ENCODE measurements at places on chromosomes 16 and 17.

GRCh38 chr16:75227361-75228142 lies 8.8 kb downstream of the CTRB1 start:
- no peak for DNase-seq

DNA sequence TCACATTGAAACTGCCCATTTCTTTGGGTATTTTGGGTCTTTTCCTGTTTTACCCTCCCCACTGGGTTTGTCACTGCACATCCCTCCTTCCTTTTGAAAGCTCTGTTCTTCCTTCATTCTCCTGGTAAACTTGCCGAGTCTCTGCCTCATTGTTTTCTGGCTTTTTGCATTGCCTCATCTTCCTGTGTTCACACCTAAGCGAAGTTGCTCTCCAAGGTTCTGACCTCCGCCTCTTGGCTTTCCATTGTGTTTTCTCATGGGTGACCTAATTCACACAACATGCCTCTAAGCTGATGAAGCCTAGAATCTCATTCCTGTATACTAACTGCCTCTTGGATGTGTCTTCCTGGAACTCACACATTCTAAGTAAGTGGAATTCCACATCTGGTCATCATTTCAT lies 1096.1 kb upstream of the EEF2KMT start:
- DNase-seq, result no peak

GRCh38 chr17:39146273-39146672 lies 5.2 kb downstream of the PLXDC1 start:
- DNase-seq, result no peak

- no peak for DNase-seq
Observed at GRCh38 chr17:81200695-81201580, 21.8 kb downstream of the CEP131 start.

DNA sequence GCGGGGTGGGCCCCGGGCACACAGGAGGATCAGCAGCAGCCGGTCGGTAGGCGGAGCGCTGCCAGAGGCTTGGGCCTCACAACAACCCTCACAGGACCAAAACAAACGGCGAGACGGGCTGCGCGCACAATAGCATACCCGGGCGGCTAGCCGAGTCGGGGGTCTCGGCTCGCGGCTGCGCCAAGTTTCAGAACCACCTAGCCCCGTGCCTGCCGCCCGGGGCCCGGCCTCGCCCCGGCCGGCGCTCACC lies 732 bp downstream of the ULK2 start:
- DNase-seq, result peak; percentile 34

DNA sequence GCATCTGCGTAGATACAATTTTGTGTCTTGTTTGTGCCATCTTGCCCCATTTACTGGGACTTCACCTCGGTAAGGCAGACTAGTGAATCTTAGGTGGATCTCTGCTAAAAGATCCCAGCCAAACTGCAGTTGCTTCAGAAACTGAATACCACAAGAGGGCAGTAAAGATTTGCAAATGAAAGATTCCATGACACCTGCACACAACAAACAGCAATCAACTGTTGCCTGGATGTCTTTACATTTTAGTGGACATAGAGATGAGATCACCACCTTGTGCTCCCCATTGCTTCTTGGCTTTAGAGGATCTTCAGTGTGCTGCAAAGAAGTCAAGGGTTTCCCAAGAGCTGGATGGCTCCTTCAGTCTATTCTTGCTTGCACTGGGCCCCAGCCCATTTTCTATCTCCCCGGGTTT lies 119.2 kb upstream of the CACNG5 start:
- DNase-seq, result no peak

DNA sequence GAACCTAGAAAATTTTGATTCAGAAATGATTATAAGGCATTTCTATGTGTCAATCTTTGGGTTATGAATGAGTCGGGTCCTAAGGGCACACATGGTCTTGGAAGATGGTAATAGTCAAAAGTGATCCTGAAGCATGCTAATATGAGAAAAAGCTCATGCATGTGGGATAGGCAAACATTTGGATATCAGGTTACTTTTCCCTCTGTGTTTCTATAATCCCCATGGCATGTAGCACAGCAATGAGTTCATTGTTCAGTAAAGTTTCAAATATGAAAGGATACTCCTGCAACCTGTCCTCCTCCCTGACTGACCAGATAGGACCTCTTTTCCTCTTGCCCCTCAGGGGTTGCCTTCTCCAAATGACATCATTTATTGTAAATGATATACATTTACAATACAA lies 249.9 kb upstream of the MON1B start:
- no peak for DNase-seq

DNA sequence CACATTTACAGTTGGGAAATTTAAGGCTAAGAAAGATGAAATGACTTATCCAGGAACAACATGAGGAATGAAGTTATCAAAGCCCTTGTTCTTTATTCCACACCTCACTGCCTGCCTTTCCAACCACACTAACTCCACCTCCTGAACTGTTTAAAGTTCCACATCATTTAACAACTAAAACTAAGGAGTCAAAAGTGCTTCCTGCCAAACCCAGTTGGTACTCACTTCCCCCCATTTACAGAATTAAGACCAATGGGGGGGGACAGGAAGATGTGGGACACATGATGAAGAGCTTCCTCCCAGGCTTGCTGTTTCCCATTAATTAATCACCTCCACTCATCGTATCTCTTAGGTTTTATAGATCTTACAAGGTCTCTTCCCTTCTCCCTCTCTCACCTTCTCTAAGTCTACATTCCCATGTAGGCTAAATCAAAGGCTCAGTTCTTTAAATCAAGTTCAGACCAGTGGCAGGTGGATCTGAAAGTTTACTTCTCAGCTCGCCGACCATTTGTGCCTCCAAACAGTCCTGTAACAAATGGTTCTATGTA lies 19.2 kb upstream of the TMEM101 start:
- DNase-seq, result no peak

DNA sequence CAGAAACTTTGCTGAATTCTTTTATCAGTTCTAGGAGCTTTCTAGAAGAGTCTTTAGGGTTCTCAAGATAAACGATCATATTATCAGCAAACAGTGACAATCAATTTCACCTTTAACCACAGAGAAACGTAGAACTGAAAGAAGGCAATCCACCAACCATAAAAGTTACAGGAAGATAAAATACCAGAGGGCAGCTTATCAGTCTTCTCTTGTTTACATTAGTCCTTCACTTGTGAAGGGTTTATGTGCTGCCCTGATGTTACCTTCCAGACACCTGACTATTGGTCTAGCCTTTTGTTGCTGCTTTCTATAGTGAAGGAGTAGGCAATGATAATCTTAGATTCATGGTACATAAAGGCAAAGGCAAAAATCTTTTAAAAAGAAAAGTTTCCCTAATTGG lies 73.2 kb upstream of the EFCAB3 start:
- no peak for DNase-seq

DNA sequence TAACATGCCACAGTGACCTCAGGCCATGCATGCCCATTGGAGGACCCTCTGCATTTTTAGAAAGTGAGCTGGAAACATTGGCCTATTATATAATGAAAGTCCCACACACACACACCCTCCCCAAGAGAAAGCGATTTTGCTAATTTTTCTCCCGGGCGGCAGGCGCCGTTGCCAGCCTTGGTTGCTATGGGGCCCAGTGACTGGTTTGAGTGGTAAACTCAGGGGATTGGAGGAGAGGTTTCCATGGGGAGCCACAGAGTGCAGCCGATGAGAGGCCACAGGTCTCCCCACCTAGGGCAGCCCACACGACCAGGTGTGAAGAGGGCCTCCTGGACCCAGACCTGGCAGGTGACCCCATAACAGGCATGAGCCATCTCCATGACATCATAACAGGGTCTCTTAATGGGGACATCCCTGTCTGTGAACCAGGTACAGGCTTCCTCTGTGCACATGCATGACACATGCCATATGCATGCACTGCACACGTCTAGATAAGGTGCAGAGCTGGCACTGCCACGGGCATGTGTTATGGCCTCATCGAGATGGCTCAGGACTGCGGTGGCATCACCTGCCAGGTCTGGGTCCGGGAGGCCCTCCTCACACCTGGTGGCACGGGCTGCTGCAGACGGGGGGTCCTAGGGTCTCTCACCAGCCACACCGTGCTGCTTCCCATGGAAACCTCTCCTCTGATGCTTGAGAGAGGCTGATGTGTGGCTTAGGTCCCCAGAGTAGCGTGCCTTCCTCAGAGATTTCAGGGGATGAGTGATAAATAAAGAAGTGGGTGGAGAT lies 144.1 kb downstream of the RBFOX3 start:
- DNase-seq, result no peak

DNA sequence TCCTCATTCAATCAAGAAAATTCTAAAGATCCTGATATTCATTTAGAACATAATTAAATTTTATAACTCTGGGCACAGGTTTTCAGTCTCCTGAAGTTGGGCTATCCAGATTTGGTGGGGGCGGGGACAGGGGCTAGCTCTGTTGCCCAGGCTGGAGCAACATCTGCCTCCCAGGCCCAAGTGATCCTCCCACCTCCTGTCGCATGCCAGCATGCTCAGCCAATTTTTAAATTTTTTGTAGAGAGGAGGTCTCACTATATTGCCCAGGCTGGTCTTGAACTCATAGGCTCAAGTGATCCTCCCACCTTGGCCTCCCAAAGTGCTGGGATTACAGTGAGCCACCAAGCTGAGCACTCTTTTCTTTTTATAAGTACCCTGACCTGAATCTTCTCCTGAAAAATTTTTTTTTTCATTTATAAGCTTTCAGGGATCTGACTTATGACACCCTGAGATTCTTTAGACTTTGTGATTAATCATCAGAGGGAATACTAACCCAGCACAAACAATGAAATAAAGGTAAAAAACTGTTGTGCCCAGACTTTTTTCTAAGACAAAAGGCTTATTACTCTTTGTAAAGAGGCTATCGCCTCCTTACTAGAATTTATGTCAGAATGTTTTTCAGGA lies 62.6 kb downstream of the TUBD1 start:
- no peak for DNase-seq

- no peak for DNase-seq
Observed at GRCh38 chr16:49556249-49556605, 182.6 kb downstream of the C16orf78 start.

- no peak for DNase-seq
Observed at GRCh38 chr17:70644096-70644495, 474.8 kb downstream of the KCNJ2 start.

GRCh38 chr17:17395246-17395802 lies 81.5 kb upstream of the MED9 start:
- no peak for DNase-seq

DNA sequence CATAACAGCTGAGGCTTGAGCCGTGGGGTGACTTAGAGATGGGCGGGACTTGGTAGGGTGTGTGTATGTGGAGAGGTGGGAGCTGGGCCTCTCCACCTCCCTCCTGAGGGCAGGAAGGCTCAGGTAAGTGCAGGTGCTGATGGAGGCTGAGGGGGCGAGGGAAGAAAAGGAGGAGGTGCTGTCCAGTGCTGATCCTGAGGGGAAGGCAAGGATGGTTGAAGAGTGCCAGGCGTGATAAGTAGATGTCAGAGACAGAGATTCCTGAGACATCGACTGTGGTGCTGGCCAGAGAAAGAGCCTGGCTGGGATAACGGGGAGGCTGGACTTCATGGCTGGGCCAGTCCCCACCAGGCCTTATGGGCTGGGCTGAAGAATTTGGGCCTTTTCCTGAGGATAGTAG lies 159.1 kb downstream of the SDK2 start:
- DNase-seq, result no peak

- DNase-seq, result no peak
Observed at GRCh38 chr17:76085731-76086366, 6.9 kb downstream of the ZACN start.

DNA sequence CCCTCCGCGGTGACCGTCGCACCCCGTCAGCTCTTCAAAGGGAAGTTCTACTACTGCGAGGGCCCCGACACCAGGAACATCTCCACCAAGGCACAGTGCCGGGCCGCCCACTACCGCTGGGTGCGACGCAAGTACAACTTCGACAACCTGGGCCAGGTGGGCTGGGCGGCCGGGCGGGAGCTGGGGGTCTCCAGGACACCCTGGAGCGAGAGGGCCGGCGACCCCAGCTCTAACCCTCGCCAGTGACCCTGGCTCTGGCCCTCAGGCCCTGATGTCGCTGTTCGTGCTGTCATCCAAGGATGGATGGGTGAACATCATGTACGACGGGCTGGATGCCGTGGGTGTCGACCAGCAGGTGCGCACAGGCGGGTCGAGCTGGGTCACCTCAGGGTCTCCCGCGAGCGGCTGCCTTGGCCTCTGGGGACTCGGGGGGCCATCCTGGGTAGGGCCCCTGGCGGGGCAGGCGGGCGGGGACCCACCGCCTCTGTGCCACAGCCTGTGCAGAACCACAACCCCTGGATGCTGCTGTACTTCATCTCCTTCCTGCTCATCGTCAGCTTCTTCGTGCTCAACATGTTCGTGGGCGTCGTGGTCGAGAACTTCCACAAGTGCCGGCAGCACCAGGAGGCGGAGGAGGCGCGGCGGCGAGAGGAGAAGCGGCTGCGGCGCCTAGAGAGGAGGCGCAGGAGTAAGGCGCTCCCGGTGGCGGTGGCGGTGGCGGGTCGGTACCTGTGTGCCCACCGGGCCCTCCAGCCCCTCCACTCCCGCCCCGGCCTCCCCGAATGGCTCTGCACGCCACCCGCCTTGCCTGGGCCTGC lies 13.4 kb downstream of the TPSG1 start:
- DNase-seq, result no peak

GRCh38 chr16:67053767-67054334 lies 24.9 kb downstream of the CBFB start:
- no peak for DNase-seq

GRCh38 chr16:3816326-3816725 lies 64.2 kb downstream of the CREBBP start:
- DNase-seq, result no peak

DNA sequence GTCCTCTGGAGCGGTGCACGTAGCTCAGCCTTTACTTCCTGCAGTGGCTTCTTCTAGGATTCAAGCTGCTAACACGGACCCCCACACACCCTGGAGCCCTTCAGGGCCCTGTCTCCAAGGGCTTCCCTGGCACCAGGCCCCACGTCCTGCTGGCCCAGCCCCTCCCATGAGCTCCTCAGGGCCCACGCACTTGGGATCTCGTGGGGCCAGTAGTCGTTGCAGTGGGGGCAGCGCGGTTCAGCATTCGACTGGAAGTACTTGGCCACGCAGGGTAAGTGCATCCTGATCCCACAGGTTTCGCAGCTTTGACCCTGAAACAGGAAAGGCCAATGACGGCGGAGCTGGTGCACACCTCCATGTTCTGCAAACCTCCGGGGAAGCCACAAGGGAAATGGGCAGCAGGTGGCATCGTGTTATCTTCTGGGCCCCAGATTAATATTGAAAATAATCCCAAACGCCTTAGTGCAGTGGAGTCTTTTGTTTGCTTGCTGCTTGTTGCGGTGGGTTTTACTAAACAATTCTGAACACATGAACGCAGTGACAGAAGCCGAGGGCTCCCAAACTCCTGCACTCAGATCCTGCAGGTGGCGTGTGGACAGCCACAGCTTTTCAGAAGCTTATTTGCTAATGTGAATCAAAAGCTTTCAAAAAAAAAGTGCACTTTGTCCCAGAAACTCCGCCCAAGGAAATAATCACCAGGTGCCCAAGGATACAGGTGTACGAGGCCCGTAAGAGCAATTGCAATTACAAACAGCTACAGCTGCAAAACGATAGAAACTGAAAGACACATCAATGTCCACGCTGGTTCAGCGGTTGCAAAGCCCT lies 22.4 kb downstream of the KDM8 start:
- no peak for DNase-seq

DNA sequence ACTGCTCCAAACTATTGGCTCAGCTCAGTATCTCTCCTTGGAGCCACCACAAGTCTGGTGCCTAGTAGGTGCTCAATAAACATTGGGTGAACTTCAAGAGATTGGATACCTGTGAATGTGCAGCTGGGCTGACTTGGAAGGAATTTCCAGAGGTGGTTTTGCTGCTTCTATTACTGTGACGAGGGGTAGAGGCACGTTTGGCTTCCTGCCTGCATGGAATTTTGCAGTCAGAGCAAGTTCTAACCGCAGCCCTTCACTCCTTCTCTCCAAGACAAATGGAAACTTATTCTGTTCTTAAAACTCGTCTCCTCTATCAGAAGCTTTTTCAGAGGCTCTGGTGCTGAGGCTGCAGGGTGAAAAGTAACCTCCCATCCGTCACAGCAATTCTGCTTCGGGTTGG lies 342.5 kb downstream of the CPPED1 start:
- no peak for DNase-seq

All from activated T-cell treated with anti-CD3 and anti-CD28 coated beads for 1 hour (primary cell).